ENCODE measurements at places on chromosomes 16 and 17.
A peak's percentile ranks its signal among the peaks of the same experiment; 100 is the strongest.

DNA sequence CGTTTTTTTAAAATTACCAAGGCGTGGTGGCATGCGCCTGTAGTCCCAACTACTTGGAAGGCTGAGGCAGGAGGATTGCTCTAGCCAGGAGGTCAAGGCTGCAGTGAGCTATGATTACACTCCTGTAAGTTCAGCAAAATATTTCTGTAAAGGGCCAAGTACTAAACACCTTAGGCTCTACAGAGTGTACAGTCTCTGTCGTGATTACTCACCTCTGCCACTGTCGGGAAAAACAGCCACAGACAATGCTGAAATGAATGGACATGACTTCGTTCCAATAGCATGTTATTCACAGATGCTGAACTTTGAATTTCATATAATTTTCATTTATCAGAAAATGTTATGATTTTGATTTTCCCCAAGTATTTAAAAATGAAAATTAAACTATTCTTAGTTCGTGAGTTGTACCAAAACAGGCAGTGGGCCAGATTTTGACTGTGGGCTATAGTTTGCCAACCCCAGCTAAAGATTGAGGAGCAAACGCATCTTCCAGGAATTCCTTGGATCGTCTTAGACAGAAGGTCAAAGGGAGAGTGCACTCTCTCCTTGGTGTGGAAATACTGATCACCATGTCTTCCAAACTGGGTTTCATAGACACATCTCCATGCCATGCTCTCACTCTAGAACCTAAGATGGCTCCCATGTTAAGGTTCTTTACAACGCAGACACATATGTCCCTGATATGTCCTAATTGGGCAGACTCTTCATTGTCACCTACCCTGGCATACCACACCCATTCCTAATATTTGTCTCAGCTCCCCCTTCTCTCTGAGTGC, 89.5 kb downstream of the MARF1 start:
- DNase-seq = no peak

- no peak for DNase-seq
These were observed 206.4 kb upstream of the RPL38 start for GRCh38 chr17:73997059-73997458.

DNA sequence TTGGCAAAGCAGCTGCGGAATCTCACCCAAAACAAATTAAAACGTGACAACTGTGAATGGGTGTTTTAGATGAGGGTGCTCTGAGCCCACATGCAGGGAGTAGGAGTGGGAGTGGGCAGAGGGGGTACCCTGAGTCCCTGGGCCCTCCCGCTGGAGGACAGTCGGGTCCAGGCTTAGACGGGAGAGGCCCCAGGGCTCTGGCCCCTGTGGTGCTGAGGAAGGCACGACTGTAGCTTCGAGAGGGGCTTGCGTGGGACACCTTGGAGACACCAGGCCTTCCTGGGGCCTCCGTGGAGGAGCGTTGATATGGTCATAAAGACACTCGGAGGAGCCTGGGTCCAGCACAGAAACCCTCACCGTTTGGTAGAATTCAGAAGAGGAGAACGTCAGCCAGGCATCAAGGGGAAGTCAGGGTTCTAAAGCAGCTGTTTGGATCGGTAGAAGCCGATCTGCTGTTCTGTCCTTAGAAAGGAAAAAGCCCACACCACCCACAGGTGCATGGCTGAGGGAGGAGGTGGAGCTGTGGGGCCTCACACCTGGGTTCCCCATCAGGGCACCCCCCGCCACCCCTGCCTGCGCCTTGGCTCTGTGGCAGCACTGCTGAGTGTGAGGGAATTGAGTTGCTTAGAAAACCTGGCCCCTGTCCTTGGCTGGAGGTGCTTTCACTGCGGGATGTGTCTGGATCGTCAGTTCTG, 18.4 kb downstream of the DBNDD1 start:
- DNase-seq = no peak

- DNase-seq = no peak
These were observed 63.7 kb downstream of the ERCC4 start for GRCh38 chr16:13983625-13984024.

GRCh38 chr16:10067835-10068234, 114.4 kb downstream of the GRIN2A start:
- no peak for DNase-seq

DNA sequence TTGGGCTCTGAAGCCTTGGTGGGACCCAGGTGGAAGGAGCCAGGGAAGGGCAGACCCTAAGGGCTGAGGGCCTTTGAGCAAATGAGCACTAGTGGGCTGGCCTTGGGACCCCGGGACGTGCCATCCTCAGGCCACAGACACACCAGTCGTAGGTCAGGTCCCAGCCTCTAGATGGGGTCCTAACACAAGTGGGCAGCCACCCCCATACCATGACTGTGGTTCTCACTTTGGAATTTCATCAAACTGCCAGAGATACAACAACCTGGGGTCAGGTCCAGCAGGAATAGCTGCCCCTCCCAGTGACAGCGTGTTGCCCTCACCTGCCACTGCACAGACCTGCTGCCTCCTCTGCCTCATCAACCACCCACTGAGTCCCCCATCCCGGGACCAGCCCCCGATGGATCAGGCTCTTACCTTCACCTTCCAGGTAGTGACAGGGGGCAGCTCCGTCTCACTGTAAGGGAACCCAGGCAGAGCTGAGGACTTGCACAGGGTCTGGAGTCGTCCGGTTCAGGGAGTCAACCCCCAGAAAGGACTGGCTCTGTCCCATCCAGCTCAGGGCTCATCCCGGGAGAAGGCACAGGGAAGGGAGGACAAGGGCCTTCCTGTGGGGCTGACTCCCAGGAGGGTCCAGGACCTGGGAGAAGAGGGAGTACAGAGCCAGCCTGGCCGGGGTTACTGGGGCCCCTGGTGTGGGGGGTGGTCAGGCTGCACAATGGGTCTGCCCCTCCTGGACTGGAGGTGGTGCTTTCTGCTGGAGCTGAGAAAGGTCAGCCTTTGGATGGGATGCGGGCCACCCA, 40.0 kb downstream of the LGALS9 start:
- DNase-seq = no peak

DNA sequence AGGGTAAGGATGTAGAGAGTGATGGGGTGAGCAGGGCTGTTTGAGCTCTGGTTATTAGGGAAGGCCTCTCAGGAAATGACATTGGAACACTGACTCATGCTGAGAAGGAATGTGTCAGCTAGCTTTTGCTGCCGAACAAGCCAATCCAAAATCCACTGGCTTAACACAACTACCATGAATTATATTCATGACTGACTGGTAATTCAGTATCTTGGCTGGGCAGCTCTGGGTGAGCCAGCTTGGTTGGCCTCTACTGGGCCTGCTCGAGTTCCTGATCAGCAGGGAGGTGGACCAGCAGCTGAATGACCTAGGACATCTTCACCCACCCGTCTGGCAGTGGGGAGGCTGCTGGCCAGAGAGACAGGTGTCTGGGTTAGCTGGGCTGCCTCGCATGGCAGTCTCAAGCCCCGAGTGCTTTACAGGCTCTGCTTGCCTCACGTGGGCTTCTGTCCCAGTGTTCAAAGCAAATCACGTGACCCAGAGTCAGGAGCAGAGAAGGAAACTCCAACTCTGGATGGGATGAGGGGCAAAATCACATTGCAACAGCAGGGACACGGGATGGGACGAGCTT, 209.4 kb downstream of the KATNIP start:
- DNase-seq = no peak

- peak; percentile 62 for DNase-seq
These were observed 957.6 kb upstream of the SOX9 start for GRCh38 chr17:71163121-71163812.

- no peak for DNase-seq
These were observed 17.6 kb upstream of the ARL4D start for GRCh38 chr17:43381204-43381603.

- no peak for DNase-seq
These were observed 8.2 kb upstream of the MARCHF10 start for GRCh38 chr17:62816282-62816839.

GRCh38 chr16:47082099-47082865, 61.5 kb downstream of the NETO2 start:
- no peak for DNase-seq

- no peak for DNase-seq
These were observed at the start of gene CDYL2 for GRCh38 chr16:80804526-80805383. TSS of gene CDYL2 (minus strand) at chr16:80804598. CDS start at chr16:80804173, 425 bp downstream.

DNA sequence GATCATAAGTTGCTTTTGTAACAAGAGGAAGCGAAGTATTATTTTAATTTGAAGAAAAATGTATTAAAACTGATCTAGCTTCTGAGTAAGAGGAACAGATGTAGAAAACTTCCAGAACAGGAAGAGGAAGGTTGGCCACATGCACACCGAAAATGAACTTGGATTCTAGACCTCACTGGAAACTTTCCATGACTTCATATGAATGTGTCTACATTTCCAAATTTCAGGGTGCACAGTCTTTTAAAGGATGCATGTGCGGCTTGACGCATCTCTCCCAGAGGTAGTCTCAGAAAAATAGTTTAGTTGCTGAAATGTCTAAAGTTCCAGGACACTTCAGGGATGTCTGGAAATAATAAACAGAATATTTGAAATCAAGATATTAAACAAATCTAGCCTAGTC, 275.1 kb upstream of the MYOCD start:
- DNase-seq = no peak
